ENCODE measurements at places on chromosomes 2 and 18. TPM values are rescaled to one million over a fixed set of nuclear protein-coding genes. Genes with fewer than 3 reads are reported as not detected.

DSG1 gene
- total RNA-seq, result not detected

DNA sequence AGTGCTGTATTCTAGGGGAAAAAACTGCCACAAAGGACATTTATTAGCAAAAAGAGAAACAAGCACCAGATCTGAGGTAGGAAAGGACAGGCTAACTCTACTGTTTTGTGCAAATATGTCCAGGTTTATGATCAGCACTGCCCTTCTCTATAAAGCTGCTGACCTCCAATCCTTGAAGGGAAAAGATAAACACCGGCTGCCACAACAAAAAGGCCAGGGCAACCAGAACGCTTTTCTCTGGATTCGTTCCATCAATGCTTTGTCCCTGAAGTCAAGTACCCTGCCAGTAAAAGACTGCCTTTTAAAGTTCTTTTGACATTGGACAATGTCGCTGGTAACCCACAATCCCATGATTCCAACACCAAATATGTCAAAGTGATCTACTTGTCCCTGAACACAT, 21.0 kb downstream of the SMAD2 start:
- no peak for DNase-seq

FBLN7 gene
- total RNA-seq, result 0.77 TPM

DSG3 gene
- not detected for total RNA-seq

GRCh38 chr18:78861116-78861515, 118.5 kb upstream of the SALL3 start:
- DNase-seq, result no peak

FHOD3 gene
- 9.9 TPM for total RNA-seq

SLC30A3 gene
- total RNA-seq, result 0.17 TPM

WDR35 gene
- 4.6 TPM for total RNA-seq

DNA sequence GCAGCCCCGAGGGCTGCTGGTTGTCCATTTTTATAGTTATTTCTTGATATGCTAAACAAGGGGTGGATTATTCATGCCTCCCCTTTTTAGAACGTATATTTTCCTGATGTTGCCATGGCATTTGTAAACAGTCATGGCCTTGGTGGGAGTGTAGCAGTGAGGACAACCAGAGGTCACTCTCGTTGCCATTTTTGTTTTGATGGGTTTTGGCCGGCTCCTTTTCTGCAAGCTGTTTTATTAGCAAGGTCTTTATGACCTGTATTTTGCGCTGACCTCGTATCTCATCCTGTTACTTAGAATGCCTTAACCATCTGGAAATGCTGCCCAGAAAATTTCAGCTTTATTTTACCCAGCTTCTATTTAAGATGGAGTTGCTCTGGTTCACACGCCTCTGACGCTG, 825.8 kb upstream of the CDH2 start:
- DNase-seq, result no peak

DNA sequence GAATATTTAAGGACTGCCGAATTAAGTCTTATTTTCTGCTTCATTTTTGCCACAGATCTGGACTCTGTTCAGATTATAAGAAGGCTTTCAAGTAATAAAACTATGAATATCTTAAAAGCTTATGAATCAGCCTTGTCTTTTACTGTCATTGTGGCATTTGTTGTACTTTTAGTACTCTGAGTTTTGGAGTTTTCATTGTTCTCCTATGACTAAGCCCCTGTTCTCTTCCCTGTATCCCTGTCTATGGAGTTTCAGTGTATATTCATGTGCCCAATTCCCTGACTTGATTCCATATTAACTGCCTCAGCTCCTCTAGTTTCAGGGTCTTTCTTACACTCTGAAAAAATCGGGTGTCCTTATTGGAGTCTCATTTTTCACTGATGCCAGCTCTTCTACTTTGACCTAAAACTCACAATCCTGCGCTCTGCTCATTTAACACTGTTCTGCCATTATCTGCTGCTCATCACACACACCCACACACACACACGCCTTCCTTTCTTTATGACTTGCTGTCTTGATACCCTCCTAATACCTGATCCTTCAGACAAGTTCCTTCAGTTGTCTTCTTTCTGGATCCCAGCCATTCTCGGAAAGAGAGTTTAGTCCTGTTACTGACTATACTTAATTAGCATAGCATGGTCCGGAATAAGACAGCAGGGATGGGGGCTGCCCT, 511.8 kb downstream of the CPS1 start:
- DNase-seq, result no peak

HJURP gene
- total RNA-seq, result 6.9 TPM

ZAP70 gene
- 0.41 TPM for total RNA-seq

DNA sequence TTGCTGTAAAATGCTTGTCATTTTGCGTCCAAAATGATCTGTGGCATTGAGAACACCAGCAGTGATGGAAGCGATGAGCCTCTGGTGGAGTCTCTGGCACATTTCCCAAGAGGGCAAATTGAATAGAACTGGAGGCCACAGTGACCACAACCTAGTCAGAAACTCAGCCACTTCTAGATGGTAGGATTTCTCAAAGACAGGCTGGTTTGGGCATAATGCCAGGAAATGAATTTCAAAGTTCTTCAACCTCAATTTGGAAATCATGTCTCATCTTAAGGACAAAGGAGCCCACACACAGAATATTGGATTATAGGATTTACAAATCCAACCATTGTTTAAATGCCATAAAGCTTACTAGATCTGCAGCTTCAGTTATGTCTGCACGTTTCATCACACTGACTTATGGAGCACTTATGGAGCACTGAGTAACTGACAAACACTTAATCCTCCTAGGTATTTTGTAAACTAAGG, 132.1 kb downstream of the COL6A3 start:
- no peak for DNase-seq

DNA sequence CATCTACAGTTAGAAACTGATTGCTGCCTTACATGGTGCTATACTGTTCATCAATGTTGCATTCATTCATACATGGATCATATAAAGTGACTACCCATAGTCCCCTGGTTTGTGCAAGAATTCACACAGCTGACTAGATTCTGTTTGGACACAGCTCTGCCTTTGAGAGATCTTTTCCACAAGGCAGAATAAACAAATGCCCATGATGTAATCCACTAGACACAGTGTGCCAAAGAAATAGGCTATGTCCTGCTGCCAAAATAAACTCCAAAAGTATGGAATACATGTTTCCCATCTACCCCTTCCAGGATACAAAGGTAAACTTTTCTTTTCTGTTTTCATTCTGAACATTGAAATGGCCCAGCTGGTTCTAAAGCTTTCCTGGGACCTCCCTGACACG, 269.4 kb upstream of the CHAC2 start:
- DNase-seq, result no peak

ZNF513 gene
- total RNA-seq, result 15.3 TPM

GRCh38 chr2:69077252-69077950, 64.4 kb downstream of the ANTXR1 start:
- no peak for DNase-seq

CFAP53 gene
- total RNA-seq, result 0.26 TPM

SERPINB7 gene
- not detected for total RNA-seq
